ENCODE measurements at places on chromosomes 5 and 9.

DNA sequence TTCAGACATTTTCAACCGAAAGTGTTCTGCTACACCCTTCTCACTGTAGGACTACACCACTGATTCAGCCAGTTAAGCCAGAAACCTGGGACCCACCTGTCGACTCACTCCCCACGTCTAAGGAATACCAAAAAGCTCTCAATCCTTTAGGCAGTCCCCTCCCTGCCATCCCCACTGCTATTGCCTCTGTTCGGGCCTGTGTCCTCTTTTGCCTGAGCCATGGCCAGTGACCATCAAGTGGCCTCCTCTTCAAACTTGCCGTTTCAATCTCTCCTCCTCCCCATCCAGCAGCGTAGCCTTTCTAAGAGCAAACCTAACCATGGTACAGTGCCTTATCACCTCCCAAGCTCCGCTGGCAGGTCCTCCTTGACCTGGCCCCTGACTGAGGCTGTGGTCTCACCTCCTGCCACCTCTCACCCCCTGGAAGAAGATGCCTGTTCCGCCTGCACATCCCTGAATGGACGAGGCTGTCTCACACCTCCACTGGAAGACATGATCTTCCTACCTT lies 64.1 kb downstream of the GALNT12 start:
- DNase-seq, result no peak

DNA sequence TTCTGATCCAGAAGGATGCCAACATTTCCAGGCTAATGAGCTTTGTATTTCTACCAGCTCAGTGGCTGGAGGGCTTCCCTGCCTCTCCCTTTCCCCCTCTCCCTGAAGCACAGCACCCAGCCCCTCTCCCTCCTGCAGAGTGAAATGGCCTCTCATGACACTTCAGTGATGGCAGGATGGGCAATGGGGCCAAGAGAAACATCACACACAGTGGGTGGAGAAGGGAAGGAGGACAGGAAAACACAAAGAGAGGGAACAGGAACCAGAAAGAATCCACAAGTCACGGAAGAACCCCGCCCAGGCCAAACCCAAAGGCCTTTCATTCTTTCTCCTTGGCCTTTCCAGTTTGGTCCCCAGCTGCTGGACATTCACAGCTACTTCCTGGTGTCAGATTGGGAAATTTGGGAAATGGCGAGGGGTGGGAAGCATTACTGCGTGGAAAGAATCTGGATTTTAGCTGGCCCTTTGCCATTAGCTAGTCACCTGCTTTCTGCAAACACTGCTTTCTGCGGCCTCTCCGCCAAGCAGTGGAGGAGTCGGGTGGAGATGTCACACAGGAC lies 82.6 kb downstream of the GLDC start:
- DNase-seq, result peak; percentile 63

GRCh38 chr9:128634651-128635262 lies 21.9 kb downstream of the DYNC2I2 start:
- no peak for DNase-seq

DNA sequence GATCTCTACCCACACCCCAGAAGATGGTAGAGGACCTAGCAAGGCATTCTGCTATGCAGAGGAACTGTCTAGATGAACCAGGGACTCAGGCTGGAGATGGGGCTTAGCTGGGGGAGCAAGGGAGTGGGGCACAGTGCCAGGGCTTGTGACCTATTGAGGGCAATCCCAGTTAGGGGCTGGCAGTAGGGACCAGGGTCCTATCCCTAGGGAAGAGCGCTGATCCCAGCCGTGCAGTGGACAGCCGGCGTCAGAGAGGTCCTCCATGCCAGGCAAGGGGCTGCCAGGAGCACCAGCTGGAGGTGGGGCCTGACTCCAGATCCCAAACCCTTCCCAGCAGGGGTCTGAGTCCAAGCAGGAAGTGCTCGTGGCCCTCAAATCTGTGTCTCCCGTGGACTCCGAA lies 52.7 kb upstream of the NEURL1B start:
- no peak for DNase-seq

GRCh38 chr5:113212244-113212920 lies 222.4 kb downstream of the TSSK1B start:
- peak; percentile 88 for DNase-seq

Measured in Daoy (cell line).